ENCODE measurements at places on chromosomes 12 and 14.
A peak's percentile ranks its signal among the peaks of the same experiment; 100 is the strongest.

- DNase-seq, result no peak
These were observed 3.4 kb downstream of the TEX22 start for GRCh38 chr14:105401699-105402098.

DNA sequence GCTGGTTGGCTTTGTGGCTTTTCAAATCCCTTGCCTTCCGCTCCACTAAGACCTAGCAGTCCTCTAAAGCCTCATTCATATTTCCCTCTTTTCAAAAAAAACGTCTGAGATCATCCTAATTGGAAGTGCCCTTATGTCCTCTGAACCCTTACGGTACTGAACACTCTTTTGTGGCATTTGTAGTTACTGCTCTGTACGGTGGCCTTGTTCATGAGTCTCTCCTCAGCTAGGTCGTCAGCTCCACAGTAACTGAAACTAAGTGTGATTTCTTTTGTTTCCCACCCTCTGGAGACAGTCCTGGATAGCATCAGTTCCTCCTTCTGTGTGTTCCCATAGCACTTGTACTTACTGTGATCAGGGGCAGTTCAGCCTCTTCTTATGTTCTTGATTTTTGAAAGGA is 49.7 kb downstream of the DAAM1 start:
- DNase-seq, result no peak

DNA sequence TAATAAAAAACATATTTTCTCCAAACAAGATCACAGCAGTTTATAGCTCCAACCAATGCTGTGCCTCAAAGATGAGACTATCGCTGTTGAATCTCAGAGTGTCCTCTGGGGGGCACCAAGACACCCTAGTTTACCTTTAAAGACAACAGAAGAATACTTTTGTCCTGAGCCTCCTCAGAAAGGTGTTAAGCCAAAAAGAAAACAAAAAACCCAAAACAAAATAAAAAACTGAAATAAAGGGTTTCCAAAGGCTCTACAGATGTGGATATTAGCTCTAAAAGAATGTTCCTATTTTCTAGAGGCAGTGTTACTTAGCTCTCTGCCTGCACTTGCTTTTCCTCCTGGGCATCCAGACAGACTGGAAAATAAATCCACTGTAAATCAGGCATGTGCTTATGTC is 86.9 kb upstream of the TTC7B start:
- peak; percentile 30 for DNase-seq

- DNase-seq, result no peak
These were observed 440.9 kb downstream of the LRFN5 start for GRCh38 chr14:42047421-42048055.

GRCh38 chr14:61109288-61109687 is 128.2 kb downstream of the SLC38A6 start:
- no peak for DNase-seq

- no peak for DNase-seq
These were observed 1.8 kb upstream of the KRT83 start for GRCh38 chr12:52323001-52323400.

- no peak for DNase-seq
These were observed 70.3 kb downstream of the SPPL3 start for GRCh38 chr12:120833849-120834248.

GRCh38 chr12:129073157-129073915 is 220.1 kb downstream of the GLT1D1 start:
- DNase-seq, result no peak

GRCh38 chr12:51941604-51942003 is 9.9 kb upstream of the ACVR1B start:
- DNase-seq, result no peak

DNA sequence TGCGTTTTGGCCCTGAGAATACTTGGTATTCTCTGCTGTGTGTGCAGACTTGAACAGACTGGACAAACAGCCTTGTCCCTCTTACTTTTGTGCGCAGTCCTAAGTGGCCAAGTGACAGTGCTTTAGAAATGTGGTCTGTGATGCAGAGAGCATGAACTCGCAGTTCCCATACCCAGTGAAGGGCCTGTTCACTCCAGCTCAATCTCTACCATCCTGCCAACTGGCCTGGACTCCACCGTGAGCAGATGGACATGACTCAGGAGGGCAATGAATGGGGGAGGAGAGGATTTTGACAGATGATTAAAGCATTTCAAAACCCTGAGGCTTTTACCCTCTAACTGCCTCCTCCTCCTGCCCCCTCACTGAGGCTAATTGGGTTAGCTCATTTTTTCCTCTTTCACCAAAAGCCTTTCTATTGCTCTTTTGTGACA is 62.5 kb upstream of the PYGL start:
- DNase-seq, result no peak

GRCh38 chr12:90037740-90038139 is 329.1 kb upstream of the ATP2B1 start:
- no peak for DNase-seq

DNA sequence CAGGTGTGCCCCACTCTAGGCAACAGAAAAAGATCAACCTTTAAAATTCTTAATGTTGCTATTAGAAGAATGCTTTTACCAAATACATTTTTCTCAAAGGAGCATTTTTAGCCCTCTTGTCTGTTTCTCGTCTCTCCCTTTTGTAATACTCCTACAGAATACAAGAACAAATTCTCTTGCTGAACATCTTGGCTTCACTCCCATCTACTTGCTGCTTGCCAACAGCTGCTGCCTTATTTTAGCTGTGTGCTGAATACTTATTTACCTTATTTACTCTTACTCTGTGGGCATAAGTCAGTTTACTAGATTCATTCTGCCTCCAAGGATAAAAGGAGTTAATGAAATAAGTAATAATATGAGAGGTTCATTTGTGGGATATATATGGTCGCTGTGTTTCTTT is 70.8 kb downstream of the POLR3B start:
- no peak for DNase-seq

- no peak for DNase-seq
These were observed 16.4 kb upstream of the SRP54 start for GRCh38 chr14:34966413-34966812.

DNA sequence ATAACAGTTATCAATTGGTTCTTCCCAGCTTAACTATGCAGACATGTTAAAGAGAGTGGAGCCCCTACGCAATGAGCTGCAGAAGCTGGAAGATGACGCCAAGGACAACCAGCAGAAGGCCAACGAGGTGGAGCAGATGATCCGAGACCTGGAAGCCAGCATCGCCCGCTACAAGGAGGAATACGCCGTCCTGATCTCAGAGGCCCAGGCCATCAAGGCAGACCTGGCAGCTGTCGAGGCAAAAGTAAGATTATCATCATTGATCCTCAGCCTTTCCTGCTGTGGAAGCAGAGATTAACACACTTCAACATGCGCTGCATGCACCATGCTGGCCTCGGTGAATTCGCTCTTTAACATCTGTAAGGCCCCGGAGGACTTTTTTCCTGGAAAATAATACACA is 53.6 kb downstream of the HSP90AA1 start:
- DNase-seq, result no peak

DNA sequence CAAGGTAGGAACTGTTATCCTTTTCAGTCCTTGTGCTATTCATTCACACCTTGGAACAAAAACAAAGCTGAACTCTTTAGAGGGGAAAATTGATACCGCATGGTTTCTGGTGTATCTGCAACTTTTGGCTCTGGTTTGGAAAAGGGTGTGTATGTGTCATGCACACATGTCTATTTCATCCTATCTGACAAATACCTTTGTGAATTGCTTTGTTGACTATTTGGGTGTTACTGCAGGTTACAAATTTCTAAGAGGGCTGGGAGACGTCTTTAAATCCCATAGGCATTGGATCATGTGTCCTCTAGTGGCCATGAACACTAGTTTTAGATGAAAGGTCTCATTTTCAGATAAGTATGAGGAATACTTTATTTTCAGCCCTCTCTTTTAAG is 59.9 kb upstream of the IFNG-AS1 start:
- no peak for DNase-seq

- no peak for DNase-seq
These were observed 265.6 kb upstream of the SFSWAP start for GRCh38 chr12:131445184-131445774.

GRCh38 chr12:24015833-24016160 is 66.3 kb upstream of the SOX5 start:
- no peak for DNase-seq

- no peak for DNase-seq
These were observed 761.5 kb downstream of the GALC start for GRCh38 chr14:87231336-87232026.

DNA sequence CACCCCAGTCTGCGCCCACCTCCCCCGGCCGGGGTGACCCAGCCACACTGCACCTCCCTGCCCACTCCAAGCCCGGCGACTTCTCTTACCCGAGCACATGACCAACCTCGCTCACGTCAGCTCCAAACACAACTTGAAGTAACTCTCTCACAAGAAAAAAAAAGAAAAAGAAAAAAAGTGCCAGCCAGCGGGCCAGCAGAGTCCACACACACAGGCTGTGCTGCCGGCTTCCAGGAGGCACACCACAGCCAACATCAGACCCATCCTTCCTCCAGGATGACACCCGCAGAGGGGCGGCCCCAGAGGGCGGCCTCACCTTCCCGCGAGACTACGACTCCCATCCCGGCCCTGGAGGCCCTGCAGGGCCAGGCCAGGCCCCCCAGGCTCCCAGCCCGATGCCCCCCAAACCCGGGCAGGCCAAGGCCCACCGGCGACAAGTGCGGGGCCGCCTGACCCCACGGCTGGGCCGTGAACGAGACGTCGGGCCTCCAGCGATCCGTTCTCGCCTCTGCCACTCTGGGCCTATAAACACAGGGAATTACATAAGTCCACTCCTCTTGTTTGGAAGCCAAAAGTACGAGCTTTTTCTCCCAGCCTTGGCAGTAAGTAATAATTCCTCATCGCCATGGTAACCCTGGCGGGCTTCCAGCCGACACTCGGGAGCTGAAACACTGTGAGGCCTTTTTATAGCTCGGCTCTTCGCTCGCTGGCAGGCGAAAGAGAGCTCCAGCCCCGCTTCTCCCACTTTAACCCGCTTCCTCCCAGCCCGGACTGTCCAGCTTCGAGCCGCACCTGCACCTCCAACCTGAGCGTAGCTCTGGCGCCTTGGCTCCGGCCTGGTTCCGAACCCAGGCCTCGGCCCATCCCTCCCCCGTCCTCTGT is 49.1 kb downstream of the NCOR2 start:
- DNase-seq, result no peak

- no peak for DNase-seq
These were observed 20.3 kb downstream of the SLC8A3 start for GRCh38 chr14:70168406-70168805.

GRCh38 chr12:101819467-101819866 is 11.3 kb downstream of the GNPTAB start:
- no peak for DNase-seq

- DNase-seq, result no peak
These were observed 44.6 kb upstream of the NPFF start for GRCh38 chr12:53551889-53552291.

DNA sequence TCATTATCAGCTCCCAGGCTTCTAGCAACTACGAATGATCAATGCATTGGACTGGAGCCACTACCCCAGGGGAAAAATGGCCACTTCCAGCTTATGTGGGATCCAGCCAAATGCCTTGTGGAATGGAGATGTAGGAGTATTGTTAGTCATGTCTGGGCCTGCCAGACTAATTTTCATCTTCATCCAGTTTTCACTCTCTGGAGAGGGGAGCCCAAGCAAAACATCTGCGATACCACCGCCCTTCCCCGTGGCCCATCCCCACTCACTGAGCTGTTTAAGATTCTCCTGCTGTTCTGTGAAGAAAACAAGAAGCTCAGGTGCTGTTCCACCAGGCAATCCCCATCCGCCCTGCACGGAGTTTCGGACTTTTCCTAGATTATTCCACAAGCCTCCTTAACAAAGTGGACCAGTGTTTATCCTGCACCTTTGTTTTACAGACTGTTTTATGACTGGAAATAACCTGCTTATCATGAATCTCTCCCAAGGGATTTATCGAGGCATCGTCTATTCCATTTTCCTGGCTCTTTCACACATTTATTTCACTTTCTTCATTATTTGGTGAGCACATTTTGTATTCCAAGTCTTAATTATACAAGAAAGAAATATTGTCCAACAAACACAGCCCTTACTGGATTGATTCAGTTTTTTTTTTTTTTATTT is 35.5 kb upstream of the MAX start:
- no peak for DNase-seq

DNA sequence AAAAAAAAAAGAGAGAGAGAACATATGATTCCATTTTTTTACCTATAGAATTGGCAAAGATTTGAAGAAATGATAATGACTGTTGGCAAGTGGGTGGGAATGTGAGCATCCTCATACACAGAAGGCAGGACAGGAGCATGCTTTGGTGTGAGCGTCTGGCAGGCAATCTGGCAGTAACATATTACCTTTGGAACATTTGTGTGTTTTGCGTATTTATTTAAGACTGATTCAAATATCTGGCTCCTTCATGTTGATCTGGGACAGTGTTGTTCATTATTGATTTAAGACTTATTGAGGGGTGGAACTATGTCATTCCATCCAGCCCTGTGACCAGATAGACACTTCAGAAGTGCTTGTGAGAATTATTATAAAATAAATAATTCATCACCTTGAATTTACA is 53.1 kb downstream of the PPP1R36 start:
- DNase-seq, result no peak

DNA sequence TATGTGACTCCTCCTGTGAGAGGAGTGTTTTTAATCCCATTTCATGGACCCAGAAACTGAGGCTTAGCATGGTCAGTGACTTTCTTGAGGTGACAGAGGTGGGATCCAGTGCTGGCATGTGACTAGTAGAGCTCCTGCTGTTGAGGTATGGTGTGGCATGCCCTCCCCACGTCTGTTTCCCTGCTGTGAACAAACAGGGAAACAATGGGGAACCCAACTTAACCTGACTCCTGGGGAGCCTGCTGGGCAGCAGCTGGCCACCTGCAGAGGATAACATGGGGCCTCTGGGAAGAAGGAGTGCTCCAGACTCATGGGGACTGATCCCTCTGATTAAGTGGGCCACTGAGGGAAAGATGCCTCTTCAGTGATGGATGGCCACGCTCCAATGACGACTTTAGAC is 114.0 kb downstream of the BEGAIN start:
- DNase-seq, result no peak
